ENCODE measurements at places on chromosomes 1 and 21.

- DNase-seq = no peak
Observed at GRCh38 chr1:154614247-154614646, 6.3 kb upstream of the ADAR start.

- DNase-seq = no peak
Observed at GRCh38 chr1:44312399-44313196, 42.5 kb downstream of the ERI3 start.

- DNase-seq = no peak
Observed at GRCh38 chr1:212606395-212607205, 2.0 kb upstream of the ATF3 start.

DNA sequence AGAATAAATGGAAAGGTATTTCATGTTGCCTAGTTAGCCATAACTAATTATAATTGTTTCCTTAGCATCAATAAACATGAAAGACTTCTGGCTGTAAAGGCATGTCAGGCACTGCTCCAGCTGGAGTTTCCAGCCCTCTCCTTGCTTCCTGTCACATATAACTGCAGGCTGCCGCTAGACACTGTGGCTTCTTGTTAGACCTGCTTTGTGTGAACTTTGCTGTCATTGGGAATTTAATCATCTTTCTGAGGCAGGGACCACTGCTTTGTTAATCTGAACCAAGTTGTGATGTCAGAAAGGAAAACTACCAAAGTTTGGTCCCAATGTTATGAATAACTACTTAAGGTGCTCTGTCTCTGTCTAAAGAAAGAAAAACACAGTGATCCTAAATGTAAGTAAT lies 90.3 kb upstream of the DUSP10 start:
- DNase-seq = no peak

DNA sequence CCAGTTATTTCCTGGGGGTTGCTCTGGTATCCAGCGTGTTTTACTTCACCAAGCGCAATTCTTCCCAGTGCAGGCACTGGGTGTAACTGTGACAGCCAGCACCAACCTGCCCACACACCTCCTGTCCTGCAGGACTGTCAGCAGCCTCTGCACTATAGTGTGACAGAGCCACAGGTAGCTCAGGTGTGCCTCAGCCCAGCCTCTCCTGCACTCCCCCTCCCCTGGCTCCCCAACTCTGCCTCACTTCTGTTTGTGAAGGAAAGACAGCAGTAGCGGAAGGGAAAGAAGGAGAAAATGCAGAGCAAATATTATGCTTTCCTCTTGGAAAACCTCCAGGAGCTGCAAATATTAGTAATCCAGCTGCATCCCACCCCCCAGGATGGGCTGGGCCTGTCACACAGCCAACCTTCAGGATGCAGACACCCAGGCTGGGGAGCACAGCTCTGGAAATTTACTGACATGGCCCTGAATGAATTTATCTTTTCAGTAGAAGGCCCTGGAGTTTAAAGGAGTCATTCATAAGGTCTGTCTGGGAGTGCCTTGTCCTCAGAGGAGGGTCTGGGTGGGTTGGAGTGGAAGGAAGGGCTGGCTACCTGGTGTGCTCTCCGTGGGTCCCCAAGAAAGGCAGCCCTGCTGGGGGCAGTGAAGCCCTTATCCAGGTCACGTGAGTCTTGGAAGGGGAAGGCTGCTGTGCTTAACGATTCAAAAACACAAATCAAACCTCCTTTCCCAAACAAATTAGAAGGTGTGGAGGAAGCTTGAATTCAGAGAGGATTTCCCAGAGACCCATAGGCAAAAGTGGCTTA lies 20.9 kb downstream of the CAPN2 start:
- DNase-seq = peak; percentile 5

DNA sequence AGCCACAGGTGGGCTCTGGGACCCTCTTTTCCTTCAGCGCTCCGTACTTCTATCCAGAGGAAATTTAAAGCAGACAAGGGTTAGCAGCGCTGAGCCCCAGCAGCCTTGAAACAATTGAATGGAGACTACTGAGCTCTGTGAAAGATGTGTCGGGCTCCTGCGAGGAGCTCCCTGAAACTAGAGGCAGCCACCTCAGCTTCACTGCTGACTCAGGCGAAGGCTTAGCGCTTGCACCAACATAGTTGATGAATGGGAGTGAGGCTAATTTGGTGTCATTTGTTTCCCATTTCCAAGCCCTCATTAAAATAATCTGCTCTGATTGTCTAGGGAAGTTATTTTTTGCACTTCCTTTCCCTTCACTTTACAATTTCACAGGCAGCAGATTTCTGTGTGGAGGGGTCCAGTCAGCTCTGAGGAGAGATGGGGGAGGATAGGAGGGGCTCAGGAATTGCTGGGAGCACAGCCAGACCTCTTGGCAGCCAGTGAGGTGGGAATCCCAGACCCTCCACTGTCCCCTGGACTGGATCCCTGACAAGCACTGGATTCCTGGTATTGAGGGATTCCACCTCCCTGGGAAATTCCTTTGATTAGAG lies 398.9 kb upstream of the PLXNA2 start:
- no peak for DNase-seq

- DNase-seq = peak; percentile 70
Observed at GRCh38 chr1:146012703-146013558, 8.6 kb downstream of the HJV start.

GRCh38 chr1:201172326-201172725 lies 18.1 kb upstream of the TMEM9 start:
- no peak for DNase-seq

GRCh38 chr21:21624674-21625073 lies 626.5 kb downstream of the NCAM2 start:
- no peak for DNase-seq

DNA sequence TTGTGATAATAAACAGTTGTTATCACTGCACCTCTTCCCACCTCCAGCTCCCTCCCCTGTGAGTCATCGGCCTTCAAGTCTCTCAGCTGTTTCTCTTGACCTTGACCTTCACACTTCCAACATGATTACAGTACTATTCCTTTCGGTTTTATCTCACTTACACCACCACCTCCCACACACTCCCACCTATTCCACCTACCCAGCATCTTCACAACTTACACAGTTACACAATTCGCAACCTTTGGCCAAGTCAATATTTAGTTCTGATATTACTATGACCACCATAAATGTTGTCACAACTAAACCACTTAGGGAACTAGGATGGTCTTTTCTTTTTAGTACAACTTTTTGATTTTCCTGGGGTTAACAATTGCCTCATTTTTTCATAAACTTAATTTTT lies 60.2 kb downstream of the RIPK4 start:
- no peak for DNase-seq

DNA sequence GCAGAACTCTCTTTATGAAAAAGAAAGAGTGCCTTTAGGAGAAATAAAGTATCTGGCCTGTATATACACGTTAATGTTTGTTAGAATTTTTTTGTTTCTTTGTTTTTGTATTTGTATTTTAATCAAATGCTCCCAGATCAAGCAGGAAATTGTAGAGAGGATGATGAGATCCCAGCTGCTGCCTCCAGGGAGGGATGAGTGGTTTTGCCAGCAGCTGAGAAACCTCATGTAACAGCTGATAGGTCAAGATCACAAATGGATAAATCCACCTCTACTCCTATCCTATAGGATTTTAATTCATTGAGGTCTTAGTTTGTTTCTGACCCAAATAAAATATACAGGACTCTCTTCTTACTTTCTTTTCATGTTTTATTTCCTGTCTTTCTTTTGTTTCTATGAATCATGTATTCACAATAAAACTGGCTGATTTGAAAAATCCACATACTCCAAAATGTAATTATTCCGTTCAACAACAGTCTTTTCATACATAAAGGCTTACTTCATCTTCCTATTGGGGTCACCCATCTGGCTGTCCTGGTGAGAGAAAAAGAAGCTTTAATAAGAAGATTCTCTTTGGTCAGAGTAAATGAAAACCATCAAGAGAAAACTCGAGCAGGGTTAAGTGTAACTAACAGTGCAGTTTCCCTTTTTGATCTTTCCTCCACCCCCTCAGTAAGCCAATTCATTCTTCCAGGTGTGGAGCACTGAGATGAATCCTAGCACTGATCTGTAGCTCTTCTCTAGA lies 129.3 kb upstream of the PLPPR5 start:
- no peak for DNase-seq

- DNase-seq = no peak
Observed at GRCh38 chr1:239587066-239587465, 200.7 kb downstream of the CHRM3 start.

DNA sequence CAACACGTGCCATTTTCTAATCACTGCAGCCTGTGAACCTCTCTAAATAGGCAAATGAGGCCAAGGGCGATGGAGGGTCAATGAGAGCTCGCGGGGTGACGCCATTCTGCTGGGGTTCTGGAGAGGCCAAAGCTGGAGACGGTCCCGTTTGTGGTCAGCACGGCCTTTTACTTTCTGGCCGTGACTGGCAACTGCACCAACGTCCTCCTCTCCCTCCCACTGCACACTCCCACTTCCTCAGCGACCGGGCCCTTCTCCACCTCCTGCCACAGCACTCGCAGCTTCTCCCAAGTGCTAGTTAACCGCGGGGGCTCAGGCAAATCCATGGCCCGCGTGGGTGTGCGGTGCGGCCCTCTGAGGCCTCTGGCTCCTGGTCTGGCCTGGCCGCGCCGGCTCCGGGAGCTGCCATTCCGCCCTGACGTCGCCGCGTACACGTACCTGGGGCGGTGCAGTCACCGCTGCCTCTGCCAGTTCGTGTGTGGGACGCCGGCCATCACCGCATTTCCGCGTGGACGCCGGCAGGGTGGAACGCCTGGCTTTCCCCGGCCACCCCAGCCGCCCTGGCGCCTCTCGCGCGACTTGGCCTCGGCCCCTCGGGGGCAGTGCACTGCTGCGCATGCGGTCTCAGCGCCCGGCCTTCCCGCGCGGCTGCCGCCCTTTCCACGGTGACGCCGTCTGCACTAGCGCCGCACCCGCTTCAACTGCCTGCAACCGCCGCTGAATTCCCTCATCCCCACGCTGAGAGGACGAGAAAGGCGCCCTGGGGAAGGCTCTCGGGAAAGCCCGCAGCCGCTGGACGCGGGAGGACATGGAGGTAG lies 18.2 kb downstream of the OR2C3 start:
- DNase-seq = no peak

DNA sequence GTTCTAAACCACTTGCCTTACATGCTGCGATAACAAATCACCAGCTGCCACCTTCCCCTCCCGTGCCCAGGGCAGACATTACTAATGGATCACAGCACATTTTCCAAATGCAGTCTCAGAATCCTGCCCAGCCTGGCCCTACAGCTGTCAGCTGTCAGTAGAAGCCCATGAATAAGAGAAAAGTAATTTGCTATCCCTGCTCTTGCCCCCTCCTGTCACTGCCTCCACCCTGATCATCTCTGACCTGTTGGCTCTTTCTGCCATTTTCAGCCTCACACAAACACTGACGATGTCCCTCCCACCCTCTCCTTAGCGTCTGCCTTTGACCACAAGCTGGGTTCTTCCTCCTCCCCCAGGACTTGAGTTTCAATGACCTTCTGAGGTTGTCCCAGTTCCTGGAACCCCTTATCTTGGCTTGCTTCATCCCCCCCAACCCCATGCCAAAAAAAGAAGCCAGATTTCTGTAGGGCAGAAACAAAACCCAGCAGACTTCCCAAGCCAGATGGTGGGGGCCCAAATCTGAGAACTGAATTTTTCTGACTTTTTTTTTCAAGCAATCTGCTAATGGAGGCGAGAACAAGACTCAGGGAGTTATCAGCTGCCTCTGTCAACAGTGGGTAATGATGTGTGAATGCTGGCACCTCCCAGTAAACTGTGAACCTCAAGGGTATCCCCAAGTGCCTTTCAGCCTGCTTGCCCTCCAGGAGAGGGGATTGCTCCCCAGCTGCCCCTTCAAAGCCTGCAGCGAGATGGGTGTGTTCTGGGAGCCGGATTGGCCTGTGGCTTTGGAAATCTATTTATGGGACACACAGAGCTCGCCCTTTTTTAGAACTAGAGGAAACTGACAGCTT lies 216.5 kb upstream of the VAMP3 start:
- DNase-seq = no peak

- DNase-seq = peak; percentile 41
Observed at GRCh38 chr1:119275145-119276134, 93.1 kb upstream of the HAO2 start.

DNA sequence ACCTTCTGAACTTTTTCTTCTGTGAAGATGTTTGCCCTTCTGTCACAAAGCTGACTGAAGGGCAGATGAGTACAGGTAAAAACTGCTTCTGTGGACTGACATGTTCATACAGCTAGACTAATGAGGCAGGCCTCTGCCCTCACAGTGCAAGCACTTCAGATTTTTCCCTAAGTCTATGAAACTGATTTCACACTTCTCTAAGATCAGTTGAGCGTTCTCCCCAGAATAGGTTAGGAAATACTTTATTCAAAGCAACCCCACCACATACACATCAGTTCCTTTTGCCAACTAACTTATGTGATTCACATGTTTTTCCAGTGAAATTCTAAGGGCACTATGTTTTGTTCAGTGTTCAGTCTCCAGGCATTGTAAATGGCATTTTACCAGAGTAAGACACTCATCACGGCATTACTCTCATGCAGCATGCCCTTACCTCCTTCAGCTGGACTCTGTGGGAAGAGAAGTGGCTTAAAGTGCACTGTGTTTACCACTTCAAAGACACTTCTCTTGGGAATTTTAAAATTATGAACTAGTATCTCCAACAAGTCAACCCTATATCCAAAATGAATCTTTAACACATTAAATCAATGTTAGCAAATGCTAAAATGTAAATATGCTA lies 5.4 kb upstream of the PSMG1 start:
- no peak for DNase-seq

DNA sequence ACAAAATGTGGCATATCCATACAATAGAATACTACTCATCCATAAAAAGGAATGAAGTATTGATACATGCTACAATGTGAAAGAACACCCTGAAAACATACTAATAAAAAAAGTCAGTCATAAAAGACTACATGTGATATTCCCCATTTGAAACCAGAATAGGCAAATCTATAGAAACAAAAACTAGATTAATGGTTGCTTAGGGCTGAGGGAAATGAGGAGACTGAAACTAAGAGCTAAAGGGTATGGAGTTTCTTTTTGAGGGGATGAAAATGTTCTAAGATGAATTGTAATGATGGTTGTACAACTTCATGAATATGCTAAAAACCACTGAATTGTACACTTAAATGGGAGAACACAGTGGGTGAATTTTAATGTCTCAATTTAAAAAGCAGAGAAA lies 50.9 kb downstream of the ACBD6 start:
- DNase-seq = no peak

DNA sequence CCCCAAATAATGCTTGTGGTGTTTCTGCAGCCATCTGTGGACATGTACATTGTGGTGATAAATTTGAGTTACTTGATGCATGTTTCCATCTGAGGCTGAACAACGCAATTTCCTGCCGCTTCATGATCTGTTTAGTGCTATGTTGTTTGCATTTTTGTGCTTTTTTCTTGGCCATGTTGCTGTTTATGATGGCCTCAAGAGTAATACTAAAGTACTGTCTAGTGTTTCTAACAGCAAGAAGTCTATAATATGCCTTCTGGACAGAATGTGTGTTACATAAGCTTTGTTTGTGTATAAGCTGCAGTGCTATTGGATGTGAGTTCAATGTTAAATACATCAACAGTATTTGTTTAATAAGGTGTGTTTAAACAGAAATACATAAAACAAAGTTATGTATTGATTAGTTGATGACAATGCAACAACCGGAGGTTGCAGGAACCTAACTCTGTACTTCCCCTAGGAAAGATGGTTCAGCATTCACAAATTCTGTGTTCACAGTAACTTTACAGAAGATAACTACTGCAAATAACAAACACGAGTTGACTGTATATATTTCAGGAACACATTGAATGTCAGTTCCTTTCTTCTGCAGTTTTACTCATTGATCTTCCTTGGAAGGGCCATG lies 114.8 kb upstream of the USP24 start:
- no peak for DNase-seq

- DNase-seq = peak; percentile 42
Observed at GRCh38 chr1:18938707-18939070, 17.8 kb downstream of the IFFO2 start.

- no peak for DNase-seq
Observed at GRCh38 chr1:168300626-168301025, 19.9 kb downstream of the TBX19 start.
